Breast epithelium (tissue), 4 donors: ENCODE measurements at places on chromosomes 3 and 15. TPM values are rescaled to one million over a fixed set of nuclear protein-coding genes. Genes with fewer than 3 reads are reported as not detected.

DNA sequence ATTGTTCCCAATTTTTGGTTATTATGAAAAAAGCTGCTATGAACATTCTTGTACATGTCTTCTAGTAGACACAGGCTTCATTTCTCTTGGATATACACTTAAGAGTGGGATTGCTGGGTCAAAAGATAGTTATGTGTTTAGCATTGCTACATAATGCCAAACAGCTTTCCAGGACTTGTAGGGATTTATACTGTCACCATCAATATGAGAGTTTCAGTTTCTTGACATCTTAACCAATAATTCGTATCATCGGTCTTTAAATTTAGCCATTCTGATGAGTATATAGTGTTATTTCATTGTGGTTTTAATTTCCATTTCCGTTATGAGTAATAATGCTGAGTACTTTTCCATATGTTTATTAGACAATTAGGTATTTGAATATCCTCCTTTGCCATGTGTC, 190.3 kb upstream of the PFN2 start:
- DNase-seq = no peak

DNA sequence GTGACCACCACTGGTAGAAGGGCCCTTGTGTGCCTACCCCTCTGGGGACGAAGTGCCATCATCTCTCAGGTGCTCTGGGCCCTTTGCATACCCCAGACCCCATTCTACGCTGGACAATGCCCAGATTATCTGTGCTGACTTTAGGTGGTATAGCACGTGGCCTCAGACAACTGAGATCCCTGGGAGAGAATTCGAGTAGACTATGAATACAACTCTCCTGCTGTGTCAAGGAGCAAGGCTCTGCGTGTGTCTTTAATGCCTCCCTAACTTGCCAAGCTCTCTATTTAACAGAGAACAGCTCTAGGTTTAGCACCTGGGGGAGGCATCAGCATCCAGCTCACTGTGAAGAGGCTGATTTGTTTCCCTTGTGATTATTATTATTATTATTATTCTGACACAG, 29.1 kb downstream of the FAM3D start:
- no peak for DNase-seq

GRCh38 chr3:112813016-112813415, 33.6 kb downstream of the CD200R1L start:
- DNase-seq = no peak

- no peak for DNase-seq
These were observed 1.8 kb downstream of the ARHGEF26 start for GRCh38 chr3:154122912-154123559.

- DNase-seq = no peak
These were observed 11.7 kb downstream of the SNRPN start for GRCh38 chr15:24966364-24967103.

DNA sequence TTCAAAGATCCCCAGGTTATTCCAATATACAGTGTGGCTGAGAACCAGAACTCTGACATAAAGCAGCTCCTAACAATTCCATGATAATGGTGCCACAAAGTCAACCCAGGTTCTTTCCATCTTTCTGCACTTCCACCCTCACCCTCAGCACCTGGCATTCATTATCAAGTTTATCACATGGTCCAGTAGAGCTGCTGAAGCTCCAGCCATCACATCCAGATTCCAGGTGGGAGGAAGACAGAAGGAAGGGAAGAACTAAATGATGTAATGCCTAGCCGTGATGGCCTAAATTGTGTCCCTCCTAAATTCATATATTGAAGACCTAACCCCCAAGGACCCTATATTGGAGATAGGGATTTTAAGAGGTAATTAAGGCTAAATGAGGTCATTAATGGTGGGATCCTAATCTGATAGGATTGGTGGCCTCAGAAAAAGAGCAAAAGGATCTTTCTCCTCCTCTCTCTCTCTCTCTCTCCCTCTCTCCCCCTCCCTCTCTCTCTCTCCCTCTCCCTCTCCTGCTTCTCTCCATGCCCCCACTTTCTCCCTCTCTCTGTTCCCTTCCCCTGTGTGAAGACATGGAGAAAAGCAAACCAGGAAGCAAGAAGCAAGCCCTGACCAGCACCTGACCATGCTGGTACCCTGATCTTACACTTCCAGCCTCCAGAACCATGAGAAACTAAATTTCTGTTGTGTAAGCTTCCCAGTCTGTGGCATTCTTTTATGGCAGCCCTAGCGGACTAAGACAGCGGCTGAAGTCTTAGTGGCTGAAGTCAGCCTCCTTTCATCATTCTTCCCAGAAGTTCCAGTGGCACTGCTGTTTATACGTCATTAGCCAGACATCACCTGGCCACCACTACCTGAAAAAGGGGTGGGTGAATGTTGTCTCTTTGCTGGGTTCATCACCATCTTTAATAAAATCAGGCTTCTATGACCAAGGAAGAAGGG, 369.7 kb upstream of the PROK2 start:
- no peak for DNase-seq

DNA sequence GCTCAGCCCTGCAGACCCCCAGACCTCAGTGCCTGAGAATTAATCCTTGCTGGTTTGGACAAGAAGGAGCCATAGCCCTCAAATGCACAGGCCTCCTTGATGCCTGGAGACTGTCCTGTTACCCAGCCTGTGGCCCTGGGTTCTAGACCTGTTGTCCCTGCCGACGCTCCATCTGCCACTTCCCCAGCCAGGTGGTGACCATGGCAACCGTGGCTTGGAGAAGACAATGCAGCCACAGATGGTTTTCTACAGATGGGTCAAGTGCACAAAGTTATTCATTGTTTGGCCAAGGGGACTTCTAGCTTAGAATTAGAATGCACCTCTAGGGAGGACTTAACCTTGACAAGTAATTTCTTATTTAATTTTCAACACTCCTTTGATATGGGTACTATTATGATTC, 297.1 kb downstream of the UACA start:
- DNase-seq = no peak

DNA sequence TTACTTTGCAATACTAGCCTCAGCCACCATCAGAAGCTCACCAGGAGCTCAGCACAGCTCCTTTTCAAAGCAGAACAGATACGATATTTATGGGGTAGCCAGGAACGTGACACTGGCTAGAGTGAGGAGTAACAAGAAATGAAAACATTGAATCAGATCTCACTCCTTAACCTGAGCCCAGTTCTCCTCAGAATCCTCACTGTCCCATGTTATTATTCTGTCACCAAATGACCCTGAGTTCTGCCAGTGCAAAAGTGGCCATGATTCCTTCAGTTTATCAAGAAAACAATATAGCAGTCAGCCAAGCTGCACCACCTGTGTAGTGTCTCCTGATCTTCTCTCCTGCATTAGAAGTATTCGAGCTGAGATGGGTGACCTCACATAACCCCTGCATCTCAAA, 956.7 kb downstream of the TUSC7 start:
- no peak for DNase-seq

DNA sequence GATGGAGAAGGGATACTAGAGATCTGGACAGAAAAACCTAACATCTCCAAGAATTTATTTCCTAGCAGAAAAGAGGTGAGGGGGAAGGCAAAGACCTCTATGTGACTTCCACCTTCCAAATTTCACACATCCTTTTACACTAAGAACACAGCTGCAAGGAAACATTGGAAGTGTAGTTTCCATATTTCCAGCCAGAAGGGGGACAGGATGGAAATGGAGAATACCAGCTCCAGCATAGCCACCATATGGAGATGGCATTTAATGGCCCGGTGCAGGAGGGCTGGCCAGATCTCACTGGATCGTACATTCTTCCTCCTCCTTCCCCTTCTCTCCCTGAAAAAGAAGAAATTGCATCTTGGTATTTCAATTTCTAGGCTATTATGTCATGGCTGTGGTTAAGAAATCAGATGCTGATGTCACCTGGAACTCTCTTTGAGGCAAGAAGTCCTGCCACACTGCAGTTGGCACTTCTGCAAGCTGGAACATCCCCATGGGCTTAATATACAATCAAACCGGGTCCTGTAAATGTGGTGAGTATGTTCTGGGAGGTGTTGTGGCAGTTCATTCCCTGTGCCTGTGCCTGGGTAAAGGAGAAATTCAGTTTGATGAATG, 36.9 kb upstream of the TF start:
- no peak for DNase-seq

DNA sequence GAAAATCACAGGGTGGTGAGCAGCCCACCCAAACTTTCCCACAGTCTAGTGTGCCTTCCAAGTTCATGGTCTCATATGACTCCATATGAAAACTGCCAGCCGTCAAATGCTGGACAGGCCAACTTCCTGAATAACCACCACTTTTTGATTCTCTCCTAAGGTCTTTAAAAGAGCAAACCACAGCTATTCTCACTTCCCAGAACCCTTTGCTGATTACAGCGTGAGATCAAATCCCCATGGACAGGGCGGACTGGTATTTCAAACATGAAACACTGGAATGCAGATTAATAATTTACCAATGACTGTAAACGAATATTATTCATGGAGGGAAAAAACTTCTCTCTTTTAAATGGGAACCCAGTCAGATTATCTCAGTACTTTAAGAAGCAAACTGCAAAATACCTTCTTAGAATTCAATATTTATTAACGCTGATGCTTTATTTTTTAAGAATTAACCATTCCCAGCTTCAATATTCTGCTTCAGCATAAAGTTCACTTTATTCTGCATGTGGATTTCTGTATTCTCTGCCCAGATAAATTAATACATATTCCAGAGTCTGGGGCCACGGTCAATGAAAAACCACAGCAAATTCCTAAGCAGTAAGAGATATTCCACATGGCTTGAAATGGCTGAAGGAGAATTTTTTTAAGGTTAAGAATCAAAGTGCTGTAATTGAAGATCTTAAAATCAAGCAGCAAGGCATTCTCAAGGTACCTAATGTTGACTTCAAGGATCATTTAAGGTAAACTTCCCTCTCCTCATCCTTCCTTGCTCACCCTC, 42.9 kb downstream of the MYO1E start:
- DNase-seq = no peak

The KBTBD12 gene
- total RNA-seq = 0.73 TPM

The STAB1 gene
- total RNA-seq = 47.7 TPM

The RARRES1 gene
- 3.5 TPM for total RNA-seq

The SH3BP5 gene
- 96.2 TPM for total RNA-seq
